ENCODE measurements at places on chromosomes 3 and 15.

- no peak for DNase-seq
These were observed 90.1 kb downstream of the FNDC3B start for GRCh38 chr3:172129498-172129849.

DNA sequence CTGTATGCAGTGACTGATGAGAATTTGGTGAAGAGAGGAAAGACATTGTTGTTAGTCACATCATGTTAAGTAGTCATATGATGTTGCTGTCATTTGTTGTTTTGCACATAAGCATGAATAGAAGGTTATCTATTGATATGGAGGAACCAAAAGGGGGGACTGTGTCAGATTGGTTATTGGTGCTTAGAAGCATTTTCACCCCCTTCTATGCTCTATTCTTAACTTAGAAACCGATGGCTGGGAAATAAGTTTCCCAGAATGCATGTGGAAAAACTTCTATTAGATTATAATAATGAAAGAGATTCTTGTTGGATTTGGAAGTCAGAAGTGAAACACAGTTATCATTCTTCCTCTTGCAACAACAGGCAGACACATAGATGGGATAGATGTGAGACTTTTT is 33.2 kb upstream of the CADM2 start:
- DNase-seq = no peak

DNA sequence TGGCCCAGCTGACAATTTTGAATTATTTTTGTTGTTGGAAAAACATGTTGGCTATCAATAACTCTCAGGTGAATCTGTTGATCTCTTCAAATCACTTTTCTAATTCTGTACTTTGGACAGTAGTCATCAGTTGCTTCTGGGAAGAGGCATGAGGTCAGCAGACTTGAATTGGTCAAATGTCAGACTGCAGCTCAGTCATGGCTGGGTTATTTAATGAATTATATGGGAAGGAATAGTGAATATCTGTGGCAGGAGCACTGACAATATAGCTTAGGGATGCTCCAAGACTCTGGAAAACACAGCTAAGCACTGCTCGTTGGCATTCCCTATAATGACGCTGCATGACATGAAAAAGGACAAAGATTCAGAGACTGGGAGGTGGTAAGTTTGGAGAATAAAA is 98.8 kb upstream of the GAP43 start:
- no peak for DNase-seq

DNA sequence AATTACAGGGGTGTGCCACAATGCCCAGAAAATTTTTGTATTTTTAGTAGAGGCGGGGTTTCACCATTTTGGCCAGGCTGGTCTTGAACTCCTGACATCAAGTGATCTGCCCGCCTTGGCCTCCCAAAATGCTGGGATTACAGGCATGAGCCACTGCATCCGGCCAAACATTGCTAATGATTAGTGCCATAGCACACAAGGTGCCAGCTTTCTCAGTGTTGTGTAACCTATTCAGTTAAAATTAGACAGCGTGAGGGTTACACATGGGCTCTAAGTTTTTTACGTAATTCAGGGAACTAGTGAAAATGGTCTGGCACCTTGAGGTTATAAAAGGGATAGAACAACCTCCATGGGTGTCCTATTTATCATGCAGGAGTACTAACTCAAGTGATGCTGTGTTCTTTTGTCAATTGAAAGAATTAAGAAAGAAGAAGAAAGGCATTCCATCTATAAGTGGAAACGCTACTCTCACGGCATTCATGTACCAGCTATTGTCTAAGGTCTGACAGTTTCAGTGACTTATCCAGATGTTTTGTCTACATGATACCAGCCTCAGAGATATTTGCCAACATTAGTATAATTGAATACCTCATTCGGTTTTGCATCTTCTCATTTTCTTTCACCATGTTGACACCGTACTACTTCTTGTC is 84.7 kb downstream of the EOMES start:
- DNase-seq = no peak

GRCh38 chr3:184583578-184584451 is 22.2 kb downstream of the EPHB3 start:
- DNase-seq = no peak

GRCh38 chr3:36397841-36398240 is 17.5 kb downstream of the STAC start:
- no peak for DNase-seq

GRCh38 chr3:2837239-2837638 is 272.9 kb downstream of the IL5RA start:
- no peak for DNase-seq

- DNase-seq = peak; percentile 52
These were observed 17.5 kb downstream of the FAM240A start for GRCh38 chr3:46629551-46630517.

DNA sequence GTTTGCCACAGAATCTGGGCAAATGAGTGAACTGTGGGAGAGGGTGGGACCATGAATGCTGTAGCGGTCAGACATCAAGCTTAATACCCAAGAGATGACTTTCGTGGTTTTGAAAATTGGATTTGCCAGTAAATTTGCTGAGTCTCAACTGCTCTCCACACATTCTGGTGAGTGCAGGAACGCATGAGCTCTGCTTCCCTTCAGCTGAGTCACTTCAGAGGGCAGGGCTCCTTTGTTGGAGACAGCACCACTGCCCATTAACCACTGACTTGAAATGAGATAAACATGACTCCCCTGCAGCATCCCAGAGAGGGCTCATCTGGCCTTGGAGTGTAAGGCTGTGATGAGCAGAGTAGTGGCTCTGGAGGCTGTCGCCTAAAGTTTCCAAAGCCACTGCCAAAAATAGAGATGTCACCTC is 22.6 kb downstream of the RARRES1 start:
- no peak for DNase-seq

DNA sequence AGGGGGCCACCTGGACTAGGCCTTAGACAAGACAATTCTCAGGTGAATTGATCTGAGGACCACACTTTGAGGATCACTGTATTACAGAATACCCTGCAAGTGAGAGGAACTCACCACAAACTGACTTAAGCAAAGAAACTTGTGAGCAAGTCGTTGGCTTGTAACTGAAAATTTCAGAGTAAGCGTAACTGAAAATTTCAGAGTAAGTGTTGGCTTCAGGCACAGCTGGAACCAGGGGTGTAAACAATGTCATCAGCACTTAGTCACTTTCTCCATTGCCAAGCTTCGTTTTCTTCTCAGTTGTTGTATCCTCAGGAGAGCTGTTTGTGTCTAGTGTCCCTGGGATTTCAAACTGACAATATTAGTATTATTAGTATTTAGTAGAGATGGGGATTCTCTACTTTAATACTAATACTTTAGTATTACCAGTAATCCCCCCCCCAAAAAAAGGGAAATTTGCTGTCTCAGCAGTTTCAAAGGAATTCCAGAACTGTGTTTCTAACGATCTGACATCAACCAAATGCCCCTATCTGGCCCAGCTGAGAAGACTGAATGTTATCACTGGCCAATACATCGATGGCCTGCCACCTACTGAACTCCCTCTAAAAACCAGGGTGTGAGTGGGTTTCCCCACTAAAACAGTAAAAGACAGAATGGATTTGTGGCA is 474.4 kb downstream of the NTRK3 start:
- no peak for DNase-seq

- no peak for DNase-seq
These were observed 3.4 kb upstream of the COL7A1 start for GRCh38 chr3:48598323-48599076.

- no peak for DNase-seq
These were observed 38.2 kb upstream of the MCF2L2 start for GRCh38 chr3:183466575-183466974.

DNA sequence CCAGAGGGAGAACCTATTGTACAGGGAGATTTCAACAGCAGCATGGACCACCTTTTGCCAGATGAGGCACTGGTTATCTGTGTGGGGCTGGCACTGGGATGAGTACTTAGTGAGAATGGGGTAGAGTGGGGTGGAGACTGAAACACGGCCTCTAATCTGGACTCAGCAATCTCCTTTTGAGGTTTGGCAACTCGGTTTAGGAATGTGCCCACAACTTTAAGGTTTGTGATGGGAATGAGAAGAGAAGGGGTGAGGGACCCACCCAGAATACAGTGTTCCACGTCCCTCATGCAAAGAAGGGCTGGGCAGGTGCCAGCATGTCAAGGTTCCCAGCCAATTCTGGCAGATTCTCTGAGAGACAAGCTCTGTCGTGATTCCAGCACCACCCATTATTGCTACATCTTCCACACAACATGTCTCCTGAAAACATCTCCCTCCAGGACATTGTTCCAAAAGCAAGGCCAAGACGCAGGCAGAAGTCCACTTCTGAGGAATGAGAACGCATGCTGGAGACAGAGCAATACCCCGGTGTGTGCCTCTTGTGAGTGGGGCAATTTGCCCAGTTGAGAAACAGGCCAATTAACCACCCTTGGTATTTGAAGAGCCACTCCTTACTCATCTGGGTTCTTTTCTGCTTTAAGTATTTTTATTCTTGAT is 37.5 kb upstream of the CCR4 start:
- no peak for DNase-seq

DNA sequence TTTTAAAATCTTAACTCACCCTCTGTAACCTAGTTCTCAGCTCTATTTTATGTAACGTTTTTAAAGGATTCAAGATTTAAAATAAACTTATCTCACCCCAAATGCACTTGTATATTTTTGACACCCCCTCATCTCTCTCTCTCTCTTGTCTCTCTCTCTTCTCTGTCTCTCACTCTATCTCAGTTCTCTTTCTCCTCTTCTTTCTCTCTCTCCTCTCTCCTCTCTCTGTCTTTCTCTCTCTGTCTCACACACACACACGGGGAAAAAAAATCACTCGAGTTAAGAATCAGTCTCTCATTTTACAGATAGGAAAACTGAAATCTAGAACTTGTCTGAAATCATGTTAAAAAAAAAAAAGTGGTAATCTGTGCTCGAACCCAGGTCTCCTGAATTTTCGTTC is 108.5 kb downstream of the LPP start:
- no peak for DNase-seq

- no peak for DNase-seq
These were observed 26.4 kb downstream of the RSL24D1 start for GRCh38 chr15:55170361-55170760.

DNA sequence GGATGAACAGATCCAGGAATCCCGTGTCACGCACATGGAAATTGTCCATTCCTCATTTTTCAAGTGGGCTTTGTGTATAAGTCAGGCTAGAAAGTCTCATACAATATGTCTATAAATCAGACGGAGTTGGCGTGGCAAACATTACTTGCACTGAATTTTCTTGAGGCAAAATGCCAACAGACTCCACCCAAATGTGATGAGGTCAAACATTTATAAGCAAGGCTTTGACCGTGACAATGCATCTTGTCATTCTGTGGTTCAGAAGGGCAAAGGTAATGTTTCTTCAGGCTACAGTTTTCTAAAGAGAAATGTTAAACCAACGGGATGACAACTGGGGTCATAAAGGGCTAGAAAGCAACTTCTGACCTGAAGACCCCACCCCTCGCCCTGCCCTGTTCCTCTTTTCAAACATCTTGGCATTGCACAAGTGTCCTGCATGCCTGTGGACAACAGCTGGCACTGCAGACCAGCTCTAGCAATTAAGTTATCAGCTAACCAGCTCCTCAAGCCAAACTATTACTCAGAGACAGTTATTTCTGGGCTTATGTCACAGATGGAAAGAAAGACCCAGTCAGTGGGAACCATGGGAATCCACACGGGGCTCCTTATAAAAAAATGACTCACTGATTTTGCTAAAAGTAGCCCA is 36.5 kb upstream of the SPTBN5 start:
- DNase-seq = no peak

GRCh38 chr3:1355691-1356090 is 262.9 kb downstream of the CNTN6 start:
- no peak for DNase-seq

- no peak for DNase-seq
These were observed 54.2 kb upstream of the MCTP2 start for GRCh38 chr15:94177112-94177511.

DNA sequence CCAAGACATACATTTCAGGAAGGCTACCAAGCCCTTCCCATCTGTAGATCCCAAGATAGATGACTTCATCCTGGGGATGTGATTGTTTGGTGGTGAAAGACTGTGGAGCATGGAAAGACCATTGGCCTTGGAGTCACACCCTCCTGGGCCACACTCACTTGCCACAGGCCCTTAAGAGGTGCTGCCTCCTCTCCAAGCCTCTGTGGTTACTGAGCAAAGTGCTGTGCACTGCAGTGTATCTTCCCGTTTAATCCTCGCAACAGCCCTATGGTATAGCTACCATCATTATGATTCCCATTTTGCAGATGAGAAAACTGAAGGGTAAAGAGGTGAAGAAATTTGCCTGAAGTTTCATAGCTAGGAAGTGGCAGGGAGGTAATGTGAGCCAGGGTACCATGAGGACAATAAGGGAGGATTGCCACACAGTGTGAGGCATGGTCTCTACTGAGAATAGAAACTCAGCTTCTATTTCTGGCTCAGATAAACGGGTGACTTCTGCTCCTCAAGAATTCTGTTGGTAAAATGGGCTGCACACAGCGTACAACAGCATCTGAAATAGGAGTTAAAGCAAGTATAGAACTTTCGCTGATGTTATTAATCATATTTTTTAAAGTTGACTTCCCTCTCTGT is 23.9 kb upstream of the RHO start:
- no peak for DNase-seq
